GM23248 (cell line): ENCODE measurements at places on chromosomes 6 and 20.

DNA sequence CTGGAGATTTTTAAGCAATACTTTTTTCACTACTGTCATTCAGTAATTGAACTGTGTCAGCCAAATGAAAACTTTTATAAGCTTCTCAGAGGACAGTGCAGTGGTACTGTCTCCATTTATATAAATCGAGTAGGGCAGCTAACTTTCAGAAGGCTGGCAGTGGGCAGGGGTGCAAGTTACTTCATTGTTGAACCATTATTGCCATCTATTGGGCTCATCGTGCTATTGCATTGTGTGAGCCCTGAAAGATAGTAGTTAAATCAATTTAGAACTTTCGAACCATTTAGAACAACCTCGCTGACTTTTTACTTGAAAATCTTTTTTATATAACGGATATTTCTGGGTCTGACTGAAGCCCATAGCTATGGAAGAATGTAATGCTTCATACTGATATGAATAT is 347.8 kb upstream of the PLCB4 start:
- peak; percentile 73 for DNase-seq

DNA sequence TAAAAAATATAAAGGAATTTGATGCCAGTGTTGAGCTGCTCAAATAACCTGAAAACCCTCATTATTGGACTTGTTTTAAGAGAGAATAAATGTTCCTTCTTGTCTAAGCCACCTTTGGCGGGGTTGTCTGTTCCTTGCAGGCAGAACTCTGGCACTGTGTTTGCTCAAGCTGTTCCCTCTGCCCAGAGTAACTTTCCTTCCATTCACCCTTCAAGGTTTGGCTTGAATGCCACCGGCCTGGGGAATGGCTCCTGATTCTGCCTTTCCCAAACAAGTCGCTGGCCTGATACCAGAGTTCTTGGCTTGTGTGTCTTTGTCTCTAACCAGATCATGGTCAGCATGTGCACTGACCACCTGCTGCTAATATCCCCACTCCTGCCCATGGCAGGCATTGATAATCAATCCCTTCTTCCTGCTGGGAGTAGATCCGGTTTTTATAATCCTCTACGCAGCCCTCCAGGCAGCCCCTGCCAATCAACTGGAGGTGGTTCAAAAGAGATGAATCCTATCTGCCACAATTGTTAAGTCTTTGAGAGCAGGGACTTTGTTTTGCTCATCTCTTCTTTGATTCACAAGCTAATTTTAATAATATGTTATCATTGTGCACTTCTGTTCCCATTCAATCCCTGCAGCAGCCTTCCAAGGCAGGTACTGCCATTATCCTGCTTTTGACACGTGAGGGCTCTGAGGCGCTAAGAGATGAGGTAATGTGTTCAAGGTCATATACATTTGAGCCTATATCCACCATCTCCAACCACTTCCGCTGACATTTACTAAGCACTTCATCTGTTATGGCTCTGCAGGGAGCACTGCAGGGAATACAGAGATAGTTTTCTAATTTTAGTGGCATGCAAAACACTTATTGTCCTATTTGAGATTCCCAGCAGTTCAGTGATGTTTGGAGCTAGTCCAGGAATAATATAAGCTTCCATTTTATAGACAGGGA is 3.1 kb upstream of the CCM2L start:
- no peak for DNase-seq

GRCh38 chr6:32666420-32667300 is at the start of gene HLA-DQB1:
Gene HLA-DQB1, minus strand, starts transcription at chr6:32666657. Its CDS starts 50 bp downstream, at chr6:32666607.
- DNase-seq, result peak; percentile 46

DNA sequence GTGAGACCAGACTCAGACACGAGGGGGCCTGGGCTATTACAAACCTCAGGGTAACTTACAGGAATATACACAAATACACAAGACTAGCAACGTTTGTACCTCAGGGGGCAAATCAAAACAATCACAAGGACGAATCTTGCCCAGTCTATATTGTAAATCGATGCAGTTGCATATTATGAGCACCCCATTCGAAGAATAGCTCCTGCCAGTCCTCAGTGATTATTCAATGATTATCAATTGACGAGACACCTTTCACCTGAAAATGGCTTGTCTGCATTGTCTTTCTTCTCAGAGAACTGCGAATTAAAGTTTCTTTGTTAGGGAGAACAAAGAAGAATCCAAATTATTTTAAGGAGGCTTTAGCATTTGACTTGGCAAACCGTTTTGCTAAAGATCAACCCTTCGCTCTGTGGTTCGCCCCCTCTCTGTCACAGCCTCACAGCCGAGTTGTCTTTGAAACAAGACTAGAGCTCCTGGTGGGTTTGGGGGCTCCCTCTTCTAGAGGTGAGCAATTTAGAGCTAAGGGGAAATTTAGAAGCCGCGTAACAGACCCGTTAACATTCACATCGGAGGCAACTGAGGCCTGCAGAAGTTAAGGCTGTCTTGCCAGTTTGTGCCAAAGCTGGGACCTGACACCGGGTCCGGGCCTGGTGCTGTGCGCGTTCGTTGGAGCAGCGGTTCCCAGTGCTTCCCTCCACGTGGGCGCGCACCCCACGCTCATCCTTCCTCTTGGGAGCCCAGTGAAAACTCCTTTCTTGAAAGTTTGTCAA is 24.9 kb upstream of the MAP3K7 start:
- no peak for DNase-seq

GRCh38 chr20:42366626-42367025 is 748.4 kb upstream of the CHD6 start:
- DNase-seq, result no peak
